Large intestine (tissue), 12 donors: ENCODE measurements at places on chromosomes 12 and 14. TPM values are rescaled to one million over a fixed set of nuclear protein-coding genes. Genes with fewer than 3 reads are reported as not detected.

- no peaks in the 10 kb centered on the region for H3K36me3 ChIP-seq
- H3K27me3 ChIP-seq, result no peaks in the 10 kb centered on the region
- no peak overlapping the region for H3K4me3 ChIP-seq
- no peak for DNase-seq
- no peak overlapping the region for H3K27ac ChIP-seq
- peaks cover 4% of the 10 kb centered on the region for H3K4me1 ChIP-seq
These were observed 151.1 kb downstream of the DPF3 start for GRCh38 chr14:72742838-72743195.

The NOS1 gene
- polyA plus RNA-seq, result 11.5 TPM

GRCh38 chr14:105155681-105156413, 12.7 kb downstream of the JAG2 start:
- H3K27ac ChIP-seq, result no peak overlapping the region
- no peaks in the 10 kb centered on the region for H3K4me1 ChIP-seq
- H3K27me3 ChIP-seq, result no peaks in the 10 kb centered on the region
- DNase-seq, result no peak
- no peak overlapping the region for H3K4me3 ChIP-seq

DNA sequence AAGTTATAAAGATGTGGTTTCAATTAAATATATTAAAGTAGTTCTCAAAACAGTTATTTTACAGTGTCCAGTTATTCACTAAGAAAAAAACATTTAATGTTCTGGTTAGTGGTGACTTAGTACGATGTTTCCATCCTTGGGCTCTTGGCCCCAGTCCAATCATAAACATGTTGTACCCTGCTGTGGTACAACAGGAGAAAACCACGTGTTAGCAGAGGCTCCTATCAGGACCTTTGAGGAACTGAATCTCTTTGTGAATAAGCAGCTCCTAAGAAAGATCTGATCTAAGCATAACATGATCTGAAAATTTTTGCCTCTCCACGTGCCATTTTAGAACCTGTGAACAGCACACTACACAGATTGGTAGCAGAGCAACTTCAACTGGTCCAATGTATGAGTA, 234.0 kb downstream of the SYT1 start:
- no peak overlapping the region for H3K27ac ChIP-seq
- no peak for DNase-seq
- no peaks in the 10 kb centered on the region for H3K4me1 ChIP-seq
- H3K27me3 ChIP-seq, result no peaks in the 10 kb centered on the region

The MYF6 gene
- polyA plus RNA-seq, result 0.21 TPM

The RITA1 gene
- 13.8 TPM for polyA plus RNA-seq

- H3K27me3 ChIP-seq, result no peaks in the 10 kb centered on the region
- H3K4me1 ChIP-seq, result no peaks in the 10 kb centered on the region
- H3K4me3 ChIP-seq, result no peak overlapping the region
- H3K36me3 ChIP-seq, result no peaks in the 10 kb centered on the region
These were observed 700.5 kb upstream of the STXBP6 start for GRCh38 chr14:25750436-25750835.

The RNF212B gene
- polyA plus RNA-seq, result 0.34 TPM

The P2RX7 gene
- polyA plus RNA-seq, result 1.3 TPM

The ZNF891 gene
- polyA plus RNA-seq, result 3.2 TPM

DNA sequence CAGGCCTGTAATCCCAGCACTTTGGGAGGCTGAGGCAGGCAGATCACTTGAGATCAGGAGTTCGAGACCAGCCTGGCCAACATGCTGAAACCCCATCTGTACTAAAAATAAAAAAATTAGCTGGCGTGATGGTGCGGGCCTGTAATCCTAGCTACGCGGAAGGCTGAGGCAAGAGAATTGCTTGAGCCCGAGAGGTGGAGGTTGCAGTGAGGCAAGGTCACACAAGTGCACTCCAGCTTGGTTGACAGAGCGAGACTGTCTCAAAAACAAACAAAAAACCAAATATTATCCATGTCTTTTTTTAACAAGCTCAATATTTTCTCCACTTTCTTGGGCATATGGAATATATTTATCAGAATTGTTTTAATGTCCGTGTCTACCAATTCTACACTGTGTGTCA, 89.6 kb downstream of the LMNTD1 start:
- H3K4me1 ChIP-seq, result no peaks in the 10 kb centered on the region
- no peaks in the 10 kb centered on the region for H3K36me3 ChIP-seq
- no peak overlapping the region for H3K27ac ChIP-seq
- no peak overlapping the region for H3K4me3 ChIP-seq

DNA sequence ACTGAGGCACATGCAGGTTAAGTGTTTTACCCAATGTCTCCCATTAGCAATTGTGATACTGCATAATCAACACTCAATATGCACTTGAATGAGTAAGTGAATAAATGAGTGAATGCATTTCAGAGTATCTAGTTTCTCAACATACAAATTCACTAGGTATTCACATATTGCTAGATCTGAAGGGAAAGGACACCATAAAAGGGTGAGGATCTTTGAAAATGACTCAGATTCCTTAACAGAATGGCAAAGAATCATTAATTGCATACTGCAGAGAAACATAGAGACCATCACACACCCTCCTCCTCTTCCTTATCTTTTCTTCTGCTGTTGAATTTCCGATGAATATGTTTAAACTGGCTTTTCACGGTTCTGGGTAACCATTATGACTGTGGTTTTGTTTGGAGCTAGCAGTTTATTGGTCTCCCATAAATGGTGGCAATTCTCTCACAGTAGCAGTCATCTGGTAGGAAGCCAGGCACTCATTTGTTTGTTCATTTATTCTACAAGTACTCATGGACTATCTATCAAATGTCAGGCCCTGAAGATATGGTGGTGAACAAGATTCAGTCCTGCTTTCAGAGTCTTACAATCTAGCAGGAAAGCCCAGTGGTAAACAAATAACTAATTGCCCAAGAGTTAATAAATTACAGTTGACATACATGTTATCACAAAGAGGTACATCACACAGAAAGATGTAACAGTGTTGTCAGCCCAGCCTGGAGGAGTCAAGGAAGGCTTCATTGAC, 70.2 kb downstream of the LLPH start:
- no peaks in the 10 kb centered on the region for H3K36me3 ChIP-seq
- no peaks in the 10 kb centered on the region for H3K4me1 ChIP-seq
- H3K4me3 ChIP-seq, result no peak overlapping the region
- DNase-seq, result no peak

- H3K27ac ChIP-seq, result no peak overlapping the region
- no peak for DNase-seq
- H3K27me3 ChIP-seq, result peaks cover 39% of the 10 kb centered on the region
- H3K4me1 ChIP-seq, result no peaks in the 10 kb centered on the region
- no peak overlapping the region for H3K4me3 ChIP-seq
These were observed 5.3 kb downstream of the SLC41A2 start for GRCh38 chr12:104952816-104953215.

The FOXN4 gene
- polyA plus RNA-seq, result 0.10 TPM

- H3K27me3 ChIP-seq, result peaks cover 7% of the 10 kb centered on the region
- no peaks in the 10 kb centered on the region for H3K36me3 ChIP-seq
- H3K4me3 ChIP-seq, result no peak overlapping the region
- H3K4me1 ChIP-seq, result no peaks in the 10 kb centered on the region
These were observed 17.6 kb upstream of the CHST11 start for GRCh38 chr12:104439137-104439536.

DNA sequence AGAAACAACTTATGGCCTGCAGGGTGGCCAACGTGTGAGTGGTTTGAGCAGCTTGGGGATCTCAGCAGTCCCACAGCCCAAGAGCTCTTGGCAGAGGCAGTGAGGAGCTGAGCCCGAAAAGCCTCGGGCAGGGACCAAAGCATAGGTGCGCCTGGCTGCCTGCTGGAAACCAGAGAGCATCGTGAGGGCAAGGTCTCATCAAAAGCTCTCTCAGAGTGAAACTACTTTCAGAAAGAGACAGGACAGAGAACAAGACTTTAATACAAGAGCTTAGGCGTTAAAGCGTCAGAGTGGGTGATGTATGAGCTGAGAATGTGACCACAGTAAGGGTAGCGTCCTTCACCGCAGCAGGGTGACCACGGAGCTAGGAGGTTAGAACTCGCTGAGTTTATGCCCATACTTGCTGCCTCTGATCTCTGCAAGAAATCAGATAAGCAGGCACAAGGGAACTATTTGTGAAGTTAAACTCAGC, 30.8 kb downstream of the LGMN start:
- DNase-seq, result no peak
- H3K4me3 ChIP-seq, result no peak overlapping the region
- peaks cover 50% of the 10 kb centered on the region for H3K36me3 ChIP-seq
- H3K27me3 ChIP-seq, result no peaks in the 10 kb centered on the region
- H3K4me1 ChIP-seq, result peaks cover 15% of the 10 kb centered on the region

DNA sequence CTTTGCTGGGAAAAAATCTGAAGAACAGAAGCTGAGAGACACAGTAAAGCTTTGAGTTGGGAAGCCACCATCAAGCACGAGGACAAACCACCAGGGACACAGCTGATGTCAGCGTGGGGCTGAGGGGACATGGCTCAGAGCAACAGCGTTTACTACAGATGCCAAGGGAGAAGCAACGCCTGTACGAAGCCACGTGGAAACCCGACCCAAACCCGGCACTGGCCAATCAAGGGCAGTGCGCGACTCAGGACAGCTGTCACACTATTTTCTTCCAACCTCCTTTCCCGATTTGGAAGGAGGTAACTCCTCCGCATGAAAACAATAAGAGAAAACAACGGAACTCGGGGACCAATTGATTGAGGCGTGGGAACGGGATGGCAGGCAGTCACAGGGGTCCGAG, 20.2 kb upstream of the CHGA start:
- H3K36me3 ChIP-seq, result no peaks in the 10 kb centered on the region
- no peak overlapping the region for H3K27ac ChIP-seq
- no peak overlapping the region for H3K4me3 ChIP-seq
- no peak for DNase-seq
- H3K4me1 ChIP-seq, result no peaks in the 10 kb centered on the region

DNA sequence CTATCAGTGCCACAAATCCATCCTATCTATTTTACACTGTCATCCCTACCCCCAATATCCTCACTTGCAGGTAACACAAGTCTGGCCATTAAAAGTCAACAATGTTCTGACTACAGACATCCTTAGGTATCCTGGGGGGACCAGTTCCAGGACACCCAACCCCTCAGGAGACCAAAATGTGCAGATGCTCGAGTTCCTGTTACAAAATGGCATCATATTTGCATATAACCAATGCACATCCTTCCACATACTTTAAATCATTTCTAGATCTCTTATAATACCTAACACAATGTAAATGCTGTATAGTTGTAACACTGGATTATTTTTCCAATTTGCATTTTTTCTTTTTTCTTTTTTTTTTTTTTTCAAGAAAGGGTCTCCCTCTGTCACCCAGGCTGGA, 6.9 kb downstream of the SYCP3 start:
- no peaks in the 10 kb centered on the region for H3K4me1 ChIP-seq
- H3K36me3 ChIP-seq, result peaks cover 22% of the 10 kb centered on the region
- H3K27me3 ChIP-seq, result no peaks in the 10 kb centered on the region
- no peak for DNase-seq
- no peak overlapping the region for H3K27ac ChIP-seq
- H3K4me3 ChIP-seq, result no peak overlapping the region

DNA sequence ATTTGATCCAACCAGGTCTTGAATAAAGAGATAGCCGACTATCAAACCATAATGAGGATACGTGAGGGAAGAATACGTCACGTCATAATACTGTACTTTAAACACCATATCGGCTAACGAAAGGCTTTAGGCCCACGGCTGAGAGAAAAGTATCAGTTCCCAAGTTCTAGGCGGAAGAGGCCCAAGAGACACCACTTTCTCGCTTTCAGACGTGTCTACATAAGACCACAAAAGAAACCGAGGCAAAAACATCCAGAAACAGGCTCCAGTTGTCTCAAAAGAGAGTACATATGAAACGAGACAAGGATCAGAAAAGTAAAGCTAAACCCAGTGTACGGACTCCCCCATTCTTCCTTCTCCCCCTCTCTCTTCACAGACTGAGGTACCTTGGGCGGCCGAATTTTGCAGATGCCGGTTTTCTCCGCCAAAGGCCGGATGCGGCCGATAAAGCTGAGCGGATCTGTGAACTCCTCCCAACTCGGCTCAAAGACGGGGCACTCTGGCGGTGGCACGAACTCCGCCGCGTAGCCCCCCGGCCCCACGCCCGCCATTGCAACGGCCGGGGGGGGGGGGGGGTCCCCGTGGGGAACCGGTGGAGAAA, 479 bp downstream of the KDM5A start:
- H3K27me3 ChIP-seq, result no peaks in the 10 kb centered on the region
- H3K4me3 ChIP-seq, result peak overlapping the region; percentile 79
- H3K36me3 ChIP-seq, result peaks cover 7% of the 10 kb centered on the region
- peak overlapping the region; percentile 93 for H3K27ac ChIP-seq

The KCNJ8 gene
- polyA plus RNA-seq, result 7.6 TPM

The PIWIL1 gene
- 0.19 TPM for polyA plus RNA-seq

DNA sequence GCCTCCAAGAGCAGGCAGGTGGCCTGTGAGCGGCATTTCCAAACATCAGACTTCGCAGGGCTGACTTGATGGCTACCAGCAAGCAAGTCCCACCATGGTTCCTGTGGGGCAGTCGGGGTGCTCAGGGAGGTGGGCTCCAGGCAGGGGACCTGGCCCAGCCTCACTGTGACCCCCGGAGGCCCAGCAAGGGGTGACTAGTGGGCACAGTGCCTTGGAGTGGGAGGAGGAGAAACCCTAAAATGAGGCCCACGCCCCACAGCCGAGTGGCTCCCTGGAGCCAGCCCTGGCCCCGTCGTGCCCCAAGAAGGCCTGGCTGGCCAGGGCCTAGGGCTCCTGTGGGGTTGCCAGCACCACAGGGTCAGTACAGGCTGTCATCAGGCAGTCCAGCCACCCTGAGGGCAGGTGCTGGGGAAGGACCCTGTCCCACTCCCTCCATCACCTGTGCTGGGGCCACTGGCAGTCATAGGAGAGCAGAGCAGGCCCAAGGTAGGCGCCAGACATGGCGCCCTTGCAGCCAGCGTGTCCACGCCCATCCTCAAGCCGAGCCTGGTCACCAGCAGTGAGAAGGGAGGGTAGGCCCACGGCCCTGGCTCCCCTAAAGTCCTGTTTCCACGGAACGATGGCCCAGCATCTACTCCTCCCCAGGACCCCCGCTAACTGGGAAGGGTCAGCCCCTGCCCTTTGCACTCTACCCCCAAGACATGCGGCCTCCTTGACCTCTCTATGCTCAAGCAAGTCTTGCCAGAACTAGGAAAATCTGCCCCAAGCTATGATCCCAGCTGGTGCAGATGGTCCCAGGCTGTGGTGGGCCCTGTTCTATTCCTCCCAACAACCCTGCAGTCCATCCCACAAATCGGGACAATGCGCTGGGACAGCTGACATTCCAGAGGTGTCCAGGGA, 144.2 kb upstream of the C14orf180 start:
- H3K27ac ChIP-seq, result no peak overlapping the region
- peaks cover 9% of the 10 kb centered on the region for H3K4me1 ChIP-seq
- no peak for DNase-seq
- no peaks in the 10 kb centered on the region for H3K27me3 ChIP-seq
- no peaks in the 10 kb centered on the region for H3K36me3 ChIP-seq

The PTCSC3 gene
- not detected for polyA plus RNA-seq

DNA sequence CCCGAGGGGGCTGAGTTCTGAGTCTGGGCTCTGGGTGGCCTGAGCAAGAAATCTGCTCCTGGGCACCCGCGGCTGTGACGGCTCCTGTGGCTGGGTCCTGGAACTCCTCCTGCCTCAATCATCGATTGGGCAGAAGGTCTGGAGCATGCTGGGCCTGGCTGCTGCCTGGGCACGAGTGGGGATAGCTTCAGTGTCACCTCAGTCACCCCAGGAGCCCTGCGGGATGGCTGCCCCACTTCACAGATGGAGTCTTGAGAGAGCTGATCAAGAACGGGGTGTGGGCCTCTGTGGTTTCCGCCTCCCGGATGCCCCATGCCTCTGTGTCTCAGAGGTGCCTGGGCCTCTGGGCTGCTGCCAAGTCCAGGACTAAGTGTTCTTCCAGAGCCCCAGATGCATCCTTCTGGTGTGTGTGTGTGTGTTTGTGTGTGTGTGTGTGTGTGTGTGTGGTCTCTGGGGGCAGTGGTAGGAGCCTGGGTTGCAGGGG, 185.6 kb upstream of the C14orf180 start:
- no peak overlapping the region for H3K27ac ChIP-seq
- no peak overlapping the region for H3K4me3 ChIP-seq
- no peaks in the 10 kb centered on the region for H3K4me1 ChIP-seq
- peak; percentile 29 for DNase-seq
- H3K36me3 ChIP-seq, result no peaks in the 10 kb centered on the region
